ENCODE measurements at places on chromosomes 3 and 15. TPM values are rescaled to one million over a fixed set of nuclear protein-coding genes. Genes with fewer than 3 reads are reported as not detected.

The GLDN gene
- 20.7 TPM for total RNA-seq

The IL16 gene
- 16.5 TPM for total RNA-seq

The CHRFAM7A gene
- 1.4 TPM for total RNA-seq

The HCN4 gene
- 1.3 TPM for total RNA-seq

DNA sequence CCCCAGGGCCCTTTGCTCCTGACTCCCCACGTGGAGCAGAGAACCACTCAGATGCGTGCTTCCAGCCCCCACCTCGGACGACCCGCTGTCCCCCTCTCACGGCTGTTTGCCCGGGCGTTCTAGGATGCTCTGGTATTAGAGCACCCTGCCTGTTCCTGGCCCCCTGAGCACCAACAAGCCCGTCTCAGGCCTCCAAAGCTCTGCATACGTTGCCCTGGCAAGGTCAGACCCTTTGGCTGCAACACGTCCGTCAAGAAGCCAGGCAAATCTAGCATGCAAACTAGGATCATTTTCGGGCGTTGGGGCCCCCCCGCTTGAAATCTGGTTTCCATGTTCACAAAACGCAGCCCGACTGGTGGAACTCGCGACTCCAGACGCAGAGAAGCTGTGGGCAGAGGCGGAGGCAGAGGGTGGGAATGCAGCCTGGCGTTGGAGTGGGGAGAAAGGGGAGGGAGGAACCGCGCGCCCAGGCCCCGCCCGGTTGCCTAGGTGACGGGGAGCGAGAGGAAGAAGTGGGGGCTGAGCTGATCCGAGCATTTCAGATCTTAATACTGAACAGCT lies 86.2 kb upstream of the PIAS1 start:
- DNase-seq: peak; percentile 73

- no peak for DNase-seq
Measured at GRCh38 chr3:19886404-19886803, 47.6 kb downstream of the EFHB start.

DNA sequence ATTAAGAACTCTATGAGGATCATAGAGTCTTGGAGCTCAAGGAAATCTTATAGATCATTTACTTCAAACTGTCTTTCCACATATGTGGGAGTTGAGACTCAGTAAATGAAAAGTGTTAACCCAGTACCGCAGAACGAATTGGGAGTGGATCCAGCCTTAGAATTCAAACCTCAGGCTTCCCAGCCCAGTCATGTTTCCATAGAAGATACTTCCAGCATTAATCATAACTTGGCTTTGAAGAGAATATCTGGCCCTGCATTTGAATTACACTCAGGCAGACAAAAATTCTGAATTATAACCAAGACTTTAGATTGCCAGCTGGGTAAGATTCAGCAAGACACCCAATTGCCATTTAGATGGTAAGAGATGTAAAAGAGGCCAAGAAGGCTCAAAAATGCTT lies 972.0 kb downstream of the TUSC7 start:
- DNase-seq: no peak

- DNase-seq: no peak
Measured at GRCh38 chr15:99085413-99086326, 19.2 kb upstream of the SYNM start.

DNA sequence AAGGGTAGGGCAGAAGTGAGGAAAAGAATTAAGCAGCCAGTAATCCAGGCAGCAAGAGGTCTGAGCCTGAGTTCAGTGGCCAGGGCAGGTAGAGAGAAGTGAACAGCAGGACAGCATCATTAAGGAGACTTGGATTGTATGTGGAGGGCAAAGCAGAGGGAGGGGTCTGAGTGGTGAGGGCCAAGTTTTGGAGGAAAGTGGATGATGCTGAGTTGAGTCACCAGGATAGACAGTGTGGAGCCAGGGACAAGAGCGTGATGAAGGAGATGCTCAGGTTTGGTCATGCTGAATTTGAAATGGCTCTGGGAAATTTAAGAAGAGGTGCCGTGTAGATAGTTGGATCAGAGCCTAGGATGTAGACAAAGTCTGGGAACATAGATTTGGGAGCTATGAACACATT lies 93.1 kb downstream of the ARHGEF26 start:
- DNase-seq: no peak

DNA sequence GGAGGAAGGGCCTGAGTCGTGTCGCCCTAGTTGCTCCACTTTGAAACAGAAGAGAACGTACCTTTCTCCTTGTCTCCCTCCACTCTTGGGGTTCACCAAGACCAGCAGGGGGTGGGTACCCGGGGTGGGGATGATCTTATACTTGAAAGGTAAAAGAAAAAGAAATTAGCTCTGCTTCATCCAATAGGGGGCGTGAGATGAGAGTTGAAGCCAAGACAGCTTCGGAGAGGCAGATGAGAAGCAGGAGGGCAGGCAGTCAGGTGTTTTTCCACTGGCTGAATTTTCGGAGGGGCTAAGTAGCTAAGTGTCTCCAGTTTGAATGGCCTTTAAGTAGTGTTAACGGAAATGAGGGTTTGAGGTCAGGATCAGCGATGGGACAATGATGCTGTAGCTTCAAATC lies 100.4 kb downstream of the DGKG start:
- no peak for DNase-seq
